Foreskin melanocyte (primary cell): ENCODE measurements at places on chromosomes 5 and 9.

- DNase-seq, result no peak
Measured at GRCh38 chr5:162654661-162655405, 587.3 kb downstream of the GABRG2 start.

DNA sequence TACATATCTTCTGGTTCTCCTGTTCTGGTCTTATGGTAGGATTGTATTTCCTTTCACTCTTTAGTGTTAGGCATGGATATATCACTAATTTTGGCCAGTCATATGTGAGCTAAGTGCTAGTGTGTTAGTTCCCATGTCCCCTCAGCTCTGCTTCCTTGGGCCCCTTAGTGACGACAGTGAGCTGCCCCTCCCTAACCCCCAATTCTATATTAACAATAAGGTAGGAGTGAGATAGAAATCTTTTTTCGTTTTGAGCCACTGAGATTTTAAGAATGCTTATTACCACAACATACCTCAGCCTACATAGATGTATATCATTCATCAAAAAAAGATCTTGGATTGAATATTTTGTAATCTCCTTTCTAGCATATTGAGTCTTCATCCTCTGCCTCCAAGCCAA, 100.5 kb downstream of the PARP8 start:
- no peak for DNase-seq

DNA sequence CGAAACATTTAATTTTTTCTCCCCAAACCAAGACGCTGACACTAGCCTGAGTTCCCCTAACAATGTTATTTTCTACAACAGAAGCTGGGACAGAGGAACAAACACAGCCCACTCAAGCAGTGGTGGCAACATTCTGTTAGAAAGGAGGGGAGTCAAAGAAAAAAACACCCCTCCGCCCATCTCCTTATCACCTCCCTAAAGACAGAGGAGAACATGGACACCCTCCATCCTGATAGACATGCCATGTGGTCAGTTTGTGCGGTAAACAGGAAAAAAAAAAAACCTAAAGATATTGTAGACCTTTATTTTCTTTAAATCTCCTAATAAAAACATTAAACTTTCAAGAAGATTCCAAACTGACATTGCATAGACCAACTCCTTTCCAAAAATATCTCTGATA, 2.9 kb upstream of the DPM2 start:
- DNase-seq, result no peak

- no peak for DNase-seq
Measured at GRCh38 chr9:69028754-69029153, 6.8 kb upstream of the FXN start.

- no peak for DNase-seq
Measured at GRCh38 chr5:95440825-95441224, 49.7 kb downstream of the FAM81B start.

- DNase-seq, result no peak
Measured at GRCh38 chr5:172707285-172708182, 63.5 kb downstream of the DUSP1 start.

- no peak for DNase-seq
Measured at GRCh38 chr9:129865668-129866320, 30.5 kb downstream of the USP20 start.

GRCh38 chr9:83024506-83025125, 38.3 kb downstream of the RASEF start:
- DNase-seq, result peak; percentile 61

DNA sequence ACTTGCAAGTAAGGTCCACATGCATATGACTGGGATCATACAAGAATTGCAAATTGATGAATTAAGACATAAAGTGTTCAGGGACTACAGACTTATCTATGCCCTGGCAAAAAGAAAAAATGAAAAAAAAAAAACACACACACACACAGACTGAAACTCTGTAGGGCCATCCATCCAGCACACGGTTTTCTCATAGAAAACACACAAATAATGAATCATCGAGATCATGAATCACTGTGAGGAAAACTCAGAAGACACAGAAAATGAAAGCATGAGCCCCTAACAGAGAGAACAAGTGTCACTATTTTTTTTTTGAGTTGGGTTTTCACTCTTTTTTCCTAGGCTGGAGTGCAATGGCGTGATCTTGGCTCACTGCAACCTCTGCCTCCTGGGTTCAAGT, 185.2 kb downstream of the IRX2 start:
- DNase-seq, result no peak

DNA sequence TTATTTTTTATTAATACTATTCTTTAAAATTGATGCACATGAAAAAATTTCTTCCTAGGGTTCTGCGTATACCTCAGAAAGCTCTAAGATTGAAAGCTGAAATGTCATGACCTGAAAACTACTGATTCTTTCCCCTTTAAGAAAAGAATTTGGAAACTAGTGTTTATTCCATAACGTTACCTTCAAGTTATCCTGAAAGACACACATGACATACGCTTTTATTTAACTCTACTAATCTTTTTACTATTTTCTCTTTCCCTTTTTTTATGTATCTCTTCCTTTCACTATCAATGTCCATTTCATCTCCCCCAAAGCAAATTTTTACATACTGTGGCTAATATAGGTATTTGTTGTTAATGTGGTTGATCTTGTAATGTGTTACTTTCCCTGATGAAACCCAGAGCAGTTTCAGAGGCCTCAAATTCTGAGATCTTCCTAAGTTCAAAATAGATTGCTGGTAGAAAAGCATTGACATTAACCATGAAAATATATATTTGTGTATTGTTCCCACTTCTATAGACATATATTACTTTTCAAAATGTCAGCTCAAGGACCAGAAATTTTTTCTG, 7.4 kb downstream of the NIPBL start:
- DNase-seq, result no peak

DNA sequence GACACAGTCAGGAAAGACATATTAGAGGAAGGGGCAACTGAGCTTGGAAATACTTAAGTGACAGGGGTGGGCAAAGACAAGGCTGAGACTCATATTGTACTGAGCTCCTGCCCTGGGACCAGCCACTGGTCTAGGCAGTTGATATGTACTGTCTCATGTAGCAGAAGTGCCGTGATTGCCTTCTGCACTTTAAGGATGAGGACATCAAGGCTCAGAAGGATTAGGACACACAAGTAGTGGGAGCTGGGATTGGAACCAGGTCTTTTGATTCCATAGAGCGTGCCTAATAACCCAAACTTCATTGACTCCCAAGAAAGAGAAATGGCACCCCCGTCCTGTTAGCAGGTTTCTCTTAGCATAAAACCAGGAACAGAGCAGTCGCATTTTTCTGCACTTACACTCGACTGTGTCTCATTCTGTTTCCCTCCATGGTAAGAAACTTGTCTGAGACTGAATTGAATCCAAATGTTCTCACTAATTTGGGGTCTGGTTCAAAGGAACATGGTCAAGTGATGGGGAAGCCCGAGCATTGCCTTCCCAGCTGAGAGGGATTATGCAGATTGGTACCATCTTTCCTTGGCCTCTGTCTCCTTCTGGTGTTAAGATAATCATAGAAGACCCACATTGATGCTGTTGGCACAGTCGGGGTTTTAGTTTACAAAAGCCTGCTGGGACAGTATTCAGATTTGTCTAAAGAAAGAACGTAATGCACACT, 70.4 kb downstream of the ANGPTL2 start:
- DNase-seq, result no peak

DNA sequence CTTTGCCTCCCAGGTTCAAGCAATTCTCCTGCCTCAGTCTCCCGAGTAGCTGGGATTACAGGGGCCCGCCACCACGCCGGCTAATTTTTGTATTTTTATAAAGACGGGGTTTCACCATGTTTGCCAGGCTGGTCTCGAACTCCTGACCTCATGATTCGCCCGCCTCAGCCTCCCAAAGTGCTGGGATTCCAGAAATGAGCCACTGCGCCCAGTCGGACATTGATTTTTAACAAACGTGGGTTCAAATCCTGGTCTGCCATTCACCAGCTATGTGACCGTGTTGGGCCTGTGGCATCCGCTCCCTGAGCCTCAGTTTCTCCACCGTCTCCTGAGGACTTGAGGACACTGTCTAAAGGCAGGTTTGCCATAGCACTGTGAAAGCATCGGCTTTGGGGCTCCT, 41.8 kb upstream of the NEK6 start:
- no peak for DNase-seq

DNA sequence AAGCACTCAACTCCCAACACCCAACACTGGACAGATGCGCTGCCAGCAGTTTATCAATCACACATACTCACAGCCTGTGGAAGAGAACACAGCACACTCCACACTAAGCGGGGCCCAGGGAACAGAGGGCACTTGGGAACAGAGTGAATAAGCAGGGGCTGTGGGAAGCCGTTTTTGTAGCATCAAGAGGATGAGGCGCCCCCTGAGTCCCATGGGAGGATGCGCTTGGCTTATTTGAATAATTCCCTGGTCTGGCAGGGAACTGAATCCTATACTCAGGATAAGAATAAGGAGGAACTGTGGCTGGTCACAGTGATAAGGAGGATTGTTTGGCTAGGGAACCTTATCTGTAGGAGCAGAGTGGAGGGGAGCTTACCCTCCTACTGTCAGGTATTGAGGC, 96.1 kb upstream of the DNAH5 start:
- DNase-seq, result no peak

DNA sequence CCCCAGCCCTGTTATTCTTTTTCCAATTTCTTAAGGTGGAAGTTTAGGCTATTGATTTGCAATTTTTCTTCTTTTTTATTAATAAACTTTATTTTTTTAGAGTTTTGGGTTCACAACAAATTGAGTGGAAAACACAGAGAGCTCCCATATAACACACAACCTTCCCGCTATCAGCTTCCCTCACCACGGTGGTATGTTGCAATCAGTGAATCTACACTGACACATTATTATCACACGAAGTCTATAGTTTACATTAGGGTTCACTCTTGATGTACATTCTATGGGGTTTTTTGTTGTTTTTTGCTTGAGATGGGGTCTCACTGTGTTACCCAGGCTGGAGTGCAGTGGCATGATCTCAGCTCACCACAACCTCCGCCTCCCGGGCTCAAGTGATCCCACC, 4.8 kb upstream of the NFX1 start:
- no peak for DNase-seq

DNA sequence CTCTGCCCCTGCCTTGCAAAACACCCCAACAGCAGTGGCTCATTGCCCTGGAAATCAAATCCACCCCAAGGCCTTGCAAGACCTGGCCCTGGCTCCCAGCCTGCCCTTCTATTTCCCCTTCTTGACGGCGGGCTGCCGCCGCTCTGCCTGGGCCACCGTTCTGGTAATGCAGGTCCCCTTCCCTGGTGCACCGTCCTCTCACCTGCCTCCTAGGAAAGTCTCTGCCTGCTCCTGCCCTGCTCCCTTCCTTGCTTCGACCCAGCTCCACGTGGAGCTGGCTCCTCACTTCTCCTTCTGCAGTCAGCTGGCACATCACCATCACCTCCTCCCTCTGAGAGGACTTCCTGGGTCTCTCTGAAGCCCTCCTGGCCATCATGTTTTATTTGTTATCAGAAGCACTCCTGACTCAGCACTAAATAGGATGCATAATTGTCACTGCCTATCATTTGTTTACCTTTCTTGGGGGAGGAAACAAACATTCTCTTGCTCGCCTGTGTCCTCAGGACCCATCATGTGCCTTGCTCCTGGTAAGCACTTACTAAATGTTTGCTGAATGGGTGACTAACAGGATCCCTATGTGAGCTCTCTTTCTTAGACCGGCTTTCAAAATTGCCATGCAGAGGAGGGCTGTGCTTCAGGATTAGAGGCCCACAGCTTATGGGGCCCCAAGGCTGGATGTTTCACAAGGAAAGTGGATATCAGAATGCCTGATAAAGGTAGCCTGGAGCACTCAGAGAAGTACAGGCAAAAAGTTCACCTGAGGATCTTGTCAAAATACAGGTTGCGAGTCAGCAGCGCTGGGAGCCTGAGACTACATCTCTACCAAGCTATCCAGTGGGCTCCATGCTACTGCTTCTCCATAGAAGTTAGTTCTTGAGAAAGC, 19.6 kb upstream of the C5orf47 start:
- DNase-seq, result no peak

- no peak for DNase-seq
Measured at GRCh38 chr5:167485061-167485774, 806.2 kb upstream of the WWC1 start.

GRCh38 chr5:77662635-77663034, 24.1 kb upstream of the OTP start:
- DNase-seq, result peak; percentile 77

DNA sequence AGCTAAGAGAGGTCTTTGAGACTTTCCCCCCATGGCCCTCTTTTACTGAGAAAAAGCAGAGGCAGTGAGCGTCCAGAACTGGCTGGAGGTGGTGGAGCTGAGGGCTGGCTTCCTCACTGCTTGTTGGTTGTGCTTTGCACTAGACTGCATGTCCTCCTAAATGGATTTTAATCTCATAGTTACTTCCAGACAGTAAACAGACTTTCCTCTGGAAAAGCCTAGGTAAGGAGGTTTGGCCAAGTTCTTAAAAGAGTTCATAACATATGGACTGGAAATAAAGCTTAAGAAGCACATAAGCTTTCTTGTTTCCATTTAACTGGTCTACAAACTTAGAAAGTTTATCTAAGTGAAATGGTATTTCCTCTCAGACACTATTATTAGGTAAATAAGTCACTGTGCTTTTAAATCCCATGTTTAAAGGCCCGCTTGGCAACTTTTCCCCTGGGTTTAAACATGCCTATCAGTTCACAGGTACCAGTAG, 2.0 kb downstream of the ASPN start:
- DNase-seq, result no peak

GRCh38 chr5:150266871-150267291, 22.7 kb downstream of the CAMK2A start:
- no peak for DNase-seq

DNA sequence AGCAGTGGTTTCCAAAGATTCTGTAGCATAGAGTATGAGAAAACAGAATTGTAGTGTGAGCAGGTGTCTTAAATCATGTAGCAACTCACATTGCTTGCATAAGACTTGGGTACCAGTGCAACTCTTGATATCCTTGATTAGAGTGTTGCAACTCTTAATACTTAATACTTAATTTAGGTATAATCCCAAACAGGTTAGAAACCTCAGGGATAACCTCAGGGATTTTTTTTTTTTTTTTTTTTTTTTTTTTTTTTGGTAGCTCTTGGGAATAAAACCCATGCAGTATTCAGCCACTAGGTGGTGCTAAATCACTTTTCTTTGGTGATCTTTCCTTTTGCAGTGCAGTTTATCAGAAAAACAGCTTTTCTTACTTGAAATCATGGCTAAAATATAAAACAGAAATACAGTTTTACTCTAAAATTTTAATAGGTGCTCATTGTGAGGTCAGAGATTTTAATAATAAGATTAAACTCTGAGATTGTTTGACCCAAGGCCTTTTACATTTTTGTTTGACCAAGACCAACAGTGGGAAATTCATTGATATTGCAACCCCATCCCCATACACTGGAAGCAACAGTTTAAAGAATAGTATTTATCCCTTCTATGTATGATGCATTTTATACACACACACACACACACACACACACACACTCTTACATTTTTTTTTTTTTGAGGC, 55.3 kb downstream of the ERAP1 start:
- DNase-seq, result peak; percentile 38

- no peak for DNase-seq
Measured at GRCh38 chr9:437574-438001, 222.9 kb downstream of the DOCK8 start.

- peak; percentile 76 for DNase-seq
Measured at GRCh38 chr5:132426525-132427138, 57.1 kb downstream of the SLC22A5 start.

GRCh38 chr5:102865171-102865509, 110.0 kb downstream of the PAM start:
- no peak for DNase-seq
